ENCODE measurements at places on chromosomes 6 and 20.

DNA sequence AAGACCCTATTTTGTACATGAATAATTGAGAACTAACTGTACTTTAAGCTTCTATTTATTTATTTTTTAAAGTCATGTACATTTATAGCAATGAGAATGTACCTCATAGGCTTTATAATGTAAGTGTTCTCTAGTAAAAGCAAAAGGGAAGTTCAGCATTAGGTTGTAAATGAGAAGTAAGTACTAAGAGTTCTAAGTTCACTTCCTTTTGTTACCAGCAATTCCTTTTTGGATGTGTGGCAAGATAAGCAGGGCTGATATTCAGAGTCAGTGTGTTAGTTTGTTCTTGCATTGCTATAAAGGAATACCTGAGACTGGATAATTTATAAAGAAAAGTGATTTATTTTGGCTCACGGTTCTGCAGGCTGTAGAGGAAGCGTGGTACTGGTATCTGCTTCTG is 54.0 kb upstream of the CCN2 start:
- DNase-seq = no peak

- no peak for DNase-seq
Observed at GRCh38 chr20:46350986-46351267, 42.6 kb upstream of the CDH22 start.

GRCh38 chr6:46757214-46757596 is 10.5 kb downstream of the ANKRD66 start:
- DNase-seq = no peak

- no peak for DNase-seq
Observed at GRCh38 chr6:113551168-113551567, 306.0 kb upstream of the MARCKS start.

DNA sequence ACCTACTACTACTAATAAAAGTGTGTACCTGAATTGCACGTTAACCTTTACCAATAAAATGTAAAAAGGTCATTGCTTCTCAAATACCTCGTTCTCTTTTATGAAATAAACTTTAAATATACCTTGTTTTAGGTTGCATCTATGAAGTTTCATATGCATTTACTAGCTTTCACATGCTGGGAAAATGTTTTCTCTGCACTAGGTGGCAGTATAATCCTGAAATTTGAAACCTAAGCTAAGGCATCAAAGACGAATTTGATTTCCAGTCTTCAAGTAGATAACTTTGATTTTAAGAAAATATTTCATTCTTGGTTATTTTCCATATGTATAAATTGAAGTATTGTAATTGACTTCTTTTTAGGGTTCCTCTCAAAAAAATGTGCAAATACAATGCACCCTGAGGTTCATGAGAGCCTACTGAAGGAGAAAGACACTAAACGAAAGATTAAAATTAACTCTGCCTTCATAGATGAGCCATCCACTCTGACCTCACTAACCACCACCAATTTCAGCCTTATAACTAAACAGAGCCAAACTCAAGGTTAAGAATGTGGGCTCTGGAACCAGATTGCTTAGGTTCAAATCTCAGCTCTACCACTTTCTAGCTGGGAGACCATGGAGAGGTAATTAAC is 7.3 kb upstream of the COL9A1 start:
- DNase-seq = no peak

DNA sequence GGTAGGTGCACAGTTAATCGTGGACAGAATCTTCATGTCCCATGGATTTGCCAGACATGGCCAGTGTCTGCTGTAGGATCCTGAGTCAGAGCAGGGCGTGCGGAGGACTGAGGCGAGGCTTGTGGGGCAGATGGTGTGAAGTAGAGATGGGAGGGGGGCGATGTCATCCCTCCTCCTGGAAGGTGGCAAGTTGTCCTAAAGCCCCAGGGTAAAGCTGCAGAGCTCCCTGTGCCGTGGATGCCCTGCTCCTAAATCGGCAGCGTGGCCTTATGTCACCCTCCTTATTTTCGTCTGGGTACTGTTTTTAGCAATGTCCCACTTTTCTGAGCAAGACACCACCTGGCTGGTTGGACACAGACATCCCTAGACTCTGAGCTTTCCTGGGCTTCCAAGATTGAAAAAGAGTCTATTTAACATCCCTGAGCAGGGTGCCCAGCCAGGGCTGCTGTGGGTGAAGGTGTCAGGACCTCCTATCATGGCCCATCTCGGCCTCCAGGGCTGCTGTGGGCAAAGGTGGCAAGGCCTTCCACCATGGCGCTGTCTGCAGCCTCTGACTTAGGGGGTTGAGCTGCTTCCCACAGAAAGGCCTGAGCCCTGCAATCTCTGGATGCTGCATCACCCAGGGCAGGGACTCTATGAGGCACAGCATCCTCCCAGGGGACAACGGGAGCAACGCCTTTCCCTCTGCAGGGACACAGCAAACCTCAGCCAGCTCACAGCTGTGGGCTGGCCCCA is 145.4 kb downstream of the TTLL2 start:
- DNase-seq = no peak

DNA sequence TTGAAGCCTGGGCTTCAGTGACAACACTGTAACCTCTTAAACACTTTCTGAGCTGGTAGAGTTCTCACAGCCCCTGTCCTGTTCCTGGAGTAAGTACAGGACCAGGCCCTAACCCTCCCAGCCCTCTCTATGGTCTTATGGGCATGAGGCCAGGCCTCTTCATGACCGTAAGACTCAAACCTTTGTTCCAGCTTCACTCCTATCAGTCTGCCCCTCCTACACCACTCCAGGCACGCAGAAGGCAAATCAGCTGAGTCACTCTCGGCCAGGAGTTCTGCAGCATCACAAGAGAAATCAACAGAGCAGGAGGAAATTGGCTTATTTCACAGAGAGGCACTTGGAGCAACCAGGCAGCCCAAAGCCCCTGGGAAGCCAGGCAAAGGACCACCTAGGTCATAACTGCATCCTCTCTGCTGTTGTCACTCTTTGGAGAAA is 25.3 kb upstream of the CHD6 start:
- DNase-seq = no peak

GRCh38 chr20:13105864-13106457 is 97.2 kb downstream of the SPTLC3 start:
- DNase-seq = no peak

GRCh38 chr6:149471801-149472200 is 13.0 kb downstream of the ZC3H12D start:
- no peak for DNase-seq

- no peak for DNase-seq
Observed at GRCh38 chr20:32607324-32607723, 22.2 kb upstream of the NOL4L start.

GRCh38 chr6:86251106-86251505 is 608.4 kb upstream of the SYNCRIP start:
- no peak for DNase-seq

DNA sequence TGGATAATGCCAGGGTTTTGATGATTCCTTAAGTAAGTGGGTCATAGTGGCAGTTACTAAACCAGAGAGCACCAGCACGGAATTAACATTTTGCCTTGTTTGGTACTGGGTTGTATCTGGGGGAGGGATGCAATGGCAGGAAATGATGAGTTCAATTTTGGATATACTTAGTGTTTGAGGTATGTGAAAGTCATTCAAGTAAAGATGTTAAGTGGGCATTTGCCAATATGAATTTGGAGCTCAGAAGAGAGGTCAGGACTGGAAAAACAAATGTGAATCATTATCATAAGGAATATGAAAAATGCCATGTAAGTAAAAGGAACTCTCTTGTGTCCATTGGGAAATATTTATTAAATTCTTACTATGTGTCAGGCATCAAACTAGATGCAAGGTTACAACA is 6.2 kb downstream of the PXT1 start:
- no peak for DNase-seq

DNA sequence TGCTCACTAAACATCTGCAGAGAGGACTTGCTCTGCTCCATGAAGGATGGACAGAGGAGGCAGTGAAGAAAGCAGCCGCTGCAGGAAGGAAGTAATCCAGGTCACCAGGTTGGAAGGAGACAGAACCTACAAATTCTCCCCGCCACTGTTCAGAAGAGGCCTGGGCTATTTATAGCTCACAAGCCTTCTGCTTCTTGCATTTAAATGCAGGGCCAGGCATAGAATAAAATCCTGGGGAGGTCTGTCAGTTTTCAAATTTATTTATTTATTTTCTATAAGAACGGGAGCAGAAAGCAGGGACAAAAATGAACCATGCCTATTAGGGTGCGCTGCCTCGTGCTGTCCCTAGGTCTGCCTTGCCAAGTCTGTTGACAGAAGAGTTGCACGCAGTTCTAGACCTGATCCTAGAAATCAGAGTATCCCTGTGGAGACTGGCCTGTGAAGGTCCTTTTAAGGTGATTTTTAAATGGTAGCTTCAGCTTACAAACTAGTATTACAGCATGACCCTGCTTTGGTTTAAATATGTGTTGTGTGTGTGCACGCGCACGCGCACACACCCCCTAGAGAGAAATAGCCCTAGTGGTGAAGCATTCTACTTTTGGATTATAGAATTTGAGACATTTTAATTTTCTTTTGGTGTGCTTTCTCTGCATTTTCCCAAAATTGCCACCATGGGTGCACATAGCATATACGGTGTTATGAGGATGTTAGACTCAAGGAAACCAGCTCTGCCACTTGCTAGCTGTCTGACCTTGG is 19.5 kb downstream of the RIMS4 start:
- no peak for DNase-seq

DNA sequence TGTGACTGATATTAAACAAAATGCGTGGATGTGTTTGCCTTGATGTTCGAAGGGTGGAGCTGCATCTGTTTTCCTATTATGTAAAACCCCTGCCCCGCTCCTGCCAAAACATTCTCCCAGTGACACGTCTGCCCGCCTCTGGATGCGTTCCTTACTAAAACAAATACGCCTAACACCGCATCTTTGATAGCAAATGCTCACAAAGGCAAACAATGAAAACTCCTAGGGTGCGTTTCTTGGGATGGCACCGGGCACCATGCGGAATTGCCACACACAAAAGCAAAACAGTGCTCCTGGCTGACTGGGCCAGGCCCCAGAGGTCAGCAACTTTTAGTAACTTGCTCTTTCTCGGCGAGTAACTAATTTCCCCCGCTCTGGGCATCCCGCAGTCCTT is 9.0 kb upstream of the FOXC1 start:
- no peak for DNase-seq

- DNase-seq = no peak
Observed at GRCh38 chr6:148650941-148651505, 95.8 kb upstream of the UST start.

- no peak for DNase-seq
Observed at GRCh38 chr6:89830170-89830809, 610 bp downstream of the CASP8AP2 start.

All from nucleus accumbens (tissue), 56 donors.